ENCODE measurements at places on chromosomes 13 and 19.

GRCh38 chr13:24887759-24888158, 123.8 kb downstream of the RNF17 start:
- no peak for DNase-seq

GRCh38 chr19:8074501-8074900, 21.9 kb downstream of the CCL25 start:
- DNase-seq: no peak

- DNase-seq: no peak
Measured at GRCh38 chr19:947090-947706, 21.4 kb downstream of the ARID3A start.

GRCh38 chr19:2627855-2628254, 74.6 kb downstream of the GNG7 start:
- no peak for DNase-seq

DNA sequence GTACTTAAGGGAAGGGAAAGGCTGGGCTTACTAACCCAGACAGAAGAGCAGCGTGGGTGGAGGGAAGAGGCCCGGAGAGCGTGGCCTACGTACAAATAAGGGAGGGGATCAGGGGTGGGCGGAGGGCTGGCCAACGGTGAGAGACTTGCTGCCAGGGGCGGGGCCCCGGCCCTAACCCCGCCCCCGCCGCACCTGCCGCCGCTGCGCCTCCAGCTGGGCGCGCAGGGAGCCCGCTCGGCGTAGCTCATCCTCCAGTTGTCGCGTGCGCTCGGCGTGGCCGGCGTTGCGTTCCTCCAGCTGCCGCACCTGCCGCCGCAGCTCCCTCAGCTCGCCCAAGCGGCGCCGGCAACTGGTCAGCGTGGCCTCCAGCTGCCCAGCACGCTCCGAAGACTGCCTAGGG, 5.7 kb downstream of the HOOK2 start:
- DNase-seq: peak; percentile 42

DNA sequence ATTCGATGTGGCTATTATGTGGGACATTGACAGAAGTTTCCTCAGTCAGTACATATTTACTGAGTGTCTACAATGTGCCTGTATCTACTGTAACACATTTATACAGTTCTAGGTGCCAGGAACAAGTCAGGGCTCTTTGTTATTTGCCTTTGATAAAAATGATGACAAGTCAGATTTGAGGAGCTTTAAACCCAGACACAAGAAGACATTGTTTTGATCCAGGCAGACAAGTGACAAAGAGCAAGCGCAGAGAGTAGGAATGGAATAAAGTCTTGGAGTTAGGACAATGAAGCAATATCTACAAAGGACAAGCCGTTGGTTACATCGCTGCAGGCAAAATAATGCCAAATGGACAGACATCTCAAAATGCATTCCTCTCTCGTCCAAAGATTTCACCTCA, 70.1 kb downstream of the ITGBL1 start:
- no peak for DNase-seq

DNA sequence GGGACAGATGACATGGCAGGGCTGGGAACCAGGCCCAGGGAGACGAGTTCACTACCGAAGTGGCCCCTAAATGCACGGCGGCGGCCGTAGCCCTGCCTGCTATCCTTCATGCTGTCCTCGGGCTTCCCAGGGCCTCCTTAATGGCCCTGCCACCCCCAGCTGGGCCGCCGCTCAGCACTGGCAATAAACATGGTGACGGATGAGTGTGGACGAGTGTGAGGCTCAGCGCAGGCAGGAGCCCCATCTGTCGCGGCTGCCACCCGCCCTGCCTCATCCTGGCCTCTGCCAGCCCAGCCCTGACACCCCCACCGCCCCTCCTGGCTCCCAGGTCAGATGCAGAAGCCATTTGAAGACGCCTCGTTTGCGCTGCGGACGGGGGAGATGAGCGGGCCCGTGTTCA, 13.6 kb downstream of the PIN1 start:
- DNase-seq: no peak

- DNase-seq: no peak
Measured at GRCh38 chr13:28719227-28720055, 671 bp upstream of the SLC46A3 start.
